ENCODE measurements at places on chromosomes 2 and 18.

DNA sequence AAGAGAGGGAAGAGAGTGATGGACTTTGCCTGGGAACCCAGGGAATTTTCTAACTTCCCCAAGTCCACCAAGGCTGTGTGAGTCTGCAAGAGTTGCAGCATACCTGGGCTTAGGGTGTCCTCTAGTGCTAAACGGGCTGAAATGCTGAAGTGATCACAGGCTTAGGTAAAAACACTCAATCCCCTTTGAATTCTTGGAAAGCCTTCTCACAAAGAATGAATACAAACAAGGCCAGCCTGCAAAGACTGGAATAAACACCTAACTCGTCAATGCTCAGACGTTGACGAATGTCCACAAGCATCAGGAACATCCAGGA lies 30.0 kb upstream of the BMP10 start:
- DNase-seq = no peak

DNA sequence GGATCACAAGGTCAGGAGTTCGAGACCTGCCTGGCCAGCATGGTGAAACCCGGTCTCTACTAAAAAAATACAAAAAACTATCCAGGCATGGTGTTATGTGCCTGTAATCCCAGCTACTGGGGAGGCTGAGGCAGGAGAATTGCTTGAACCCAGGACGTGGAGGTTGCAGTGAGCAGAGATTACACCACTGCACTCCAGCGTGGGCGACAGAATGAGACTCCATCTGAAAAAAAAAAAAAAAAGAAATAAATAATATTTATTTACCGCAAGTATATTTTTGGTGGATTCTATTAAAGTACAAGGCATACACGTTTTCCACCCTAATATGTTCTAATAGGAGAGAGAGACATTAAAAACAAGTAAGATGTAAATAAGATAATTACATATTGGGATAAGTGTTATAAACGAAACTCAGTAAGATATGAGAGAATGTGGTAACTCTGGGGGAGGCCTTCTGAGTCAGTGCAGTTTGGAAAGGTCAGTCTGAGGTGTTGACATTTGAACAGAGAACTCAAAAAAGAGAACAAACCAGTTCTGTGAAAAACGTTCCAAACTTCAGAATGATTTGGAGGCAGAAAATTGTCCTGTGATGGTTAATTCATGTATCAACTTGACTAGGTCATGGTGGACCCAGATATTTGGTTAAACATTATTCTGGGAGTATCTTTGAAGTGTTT lies 8.8 kb upstream of the POLI start:
- no peak for DNase-seq

DNA sequence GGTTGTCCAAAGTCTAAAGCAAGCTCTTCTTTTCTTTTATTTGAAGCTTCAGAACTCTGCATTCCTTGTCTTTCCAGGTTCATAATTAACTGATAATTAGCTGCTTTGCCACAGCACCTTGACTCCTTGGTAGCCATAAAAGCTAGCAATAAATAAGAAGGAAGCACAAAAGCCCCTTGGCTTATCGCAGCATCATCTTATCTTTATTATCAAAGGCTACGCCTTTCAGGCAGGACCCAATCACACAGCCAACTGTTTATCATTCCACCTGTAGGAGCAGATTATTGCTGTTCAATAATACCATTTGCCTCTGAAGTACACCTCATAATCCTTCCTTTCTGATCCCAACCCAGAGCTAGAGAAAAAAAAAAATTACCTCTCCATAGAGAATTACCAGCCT lies 489.2 kb downstream of the SATB2 start:
- DNase-seq = no peak

- no peak for DNase-seq
Measured at GRCh38 chr2:228875152-228875900, 395.8 kb downstream of the PID1 start.

DNA sequence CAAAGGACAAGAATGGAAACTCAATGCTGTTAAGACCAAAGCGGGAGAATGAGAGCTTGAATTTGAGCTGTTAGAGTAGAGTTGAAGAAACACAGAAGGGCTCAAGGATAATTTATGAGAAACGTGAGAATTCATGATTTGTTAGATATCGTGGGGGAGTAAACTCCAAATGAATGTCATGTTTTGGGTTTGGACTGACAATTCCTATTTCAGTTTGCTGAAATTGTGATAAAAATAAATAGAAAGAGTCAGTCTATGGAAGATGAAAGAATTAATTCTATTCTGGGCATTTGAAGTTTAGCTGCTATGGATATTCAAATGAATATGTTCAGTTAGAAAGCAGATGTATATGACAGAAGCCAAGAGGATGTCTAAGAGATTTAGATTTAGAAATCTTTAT lies 723.4 kb upstream of the PIK3C3 start:
- DNase-seq = no peak

DNA sequence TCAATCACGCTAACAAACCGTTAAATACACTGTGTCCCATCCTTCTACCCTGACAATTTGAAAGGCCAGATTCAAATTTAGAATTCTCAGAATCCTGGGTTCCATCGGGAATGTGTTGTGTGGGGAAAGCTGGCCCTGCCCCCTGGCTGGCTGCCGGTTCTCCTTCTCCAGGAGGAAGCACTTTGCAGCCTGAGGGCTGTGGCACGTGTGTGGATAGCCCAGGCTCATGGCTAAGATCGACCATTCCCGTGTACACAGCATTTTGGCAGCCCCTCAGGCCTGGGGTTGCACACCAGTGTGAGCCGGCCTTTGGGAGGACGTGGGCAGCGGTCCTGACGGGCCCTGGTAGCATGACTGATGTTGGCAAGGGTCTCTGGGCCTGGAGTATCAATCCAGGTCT lies 51.0 kb upstream of the ROCK2 start:
- DNase-seq = no peak

GRCh38 chr2:218839888-218840287 lies 8.3 kb upstream of the PRKAG3 start:
- DNase-seq = no peak

- peak; percentile 78 for DNase-seq
Measured at GRCh38 chr2:217695033-217695520, 307.7 kb downstream of the TNS1 start.

DNA sequence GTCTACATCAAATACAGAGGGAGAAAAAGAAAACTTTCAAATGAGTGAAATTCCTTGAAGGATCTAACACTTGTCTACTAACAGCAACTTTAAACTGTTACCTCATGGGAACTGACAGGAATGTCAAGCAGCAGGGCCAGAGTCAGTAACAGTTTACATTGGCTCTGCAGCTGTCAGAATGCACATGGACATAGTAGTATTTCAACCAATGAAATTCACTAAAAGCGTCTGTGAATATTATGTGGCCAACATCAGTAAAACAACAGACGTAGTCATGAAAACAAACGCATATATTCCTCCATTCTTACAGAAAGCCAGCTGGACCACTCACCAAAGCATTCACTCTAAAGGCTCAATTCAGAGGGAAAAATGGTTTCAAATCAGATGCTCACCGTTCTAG lies 79.3 kb upstream of the RNU4ATAC start:
- no peak for DNase-seq

GRCh38 chr2:233061591-233062450 lies 1.7 kb downstream of the INPP5D start:
- no peak for DNase-seq

GRCh38 chr2:181780047-181780651 lies 99.8 kb upstream of the NEUROD1 start:
- DNase-seq = no peak

DNA sequence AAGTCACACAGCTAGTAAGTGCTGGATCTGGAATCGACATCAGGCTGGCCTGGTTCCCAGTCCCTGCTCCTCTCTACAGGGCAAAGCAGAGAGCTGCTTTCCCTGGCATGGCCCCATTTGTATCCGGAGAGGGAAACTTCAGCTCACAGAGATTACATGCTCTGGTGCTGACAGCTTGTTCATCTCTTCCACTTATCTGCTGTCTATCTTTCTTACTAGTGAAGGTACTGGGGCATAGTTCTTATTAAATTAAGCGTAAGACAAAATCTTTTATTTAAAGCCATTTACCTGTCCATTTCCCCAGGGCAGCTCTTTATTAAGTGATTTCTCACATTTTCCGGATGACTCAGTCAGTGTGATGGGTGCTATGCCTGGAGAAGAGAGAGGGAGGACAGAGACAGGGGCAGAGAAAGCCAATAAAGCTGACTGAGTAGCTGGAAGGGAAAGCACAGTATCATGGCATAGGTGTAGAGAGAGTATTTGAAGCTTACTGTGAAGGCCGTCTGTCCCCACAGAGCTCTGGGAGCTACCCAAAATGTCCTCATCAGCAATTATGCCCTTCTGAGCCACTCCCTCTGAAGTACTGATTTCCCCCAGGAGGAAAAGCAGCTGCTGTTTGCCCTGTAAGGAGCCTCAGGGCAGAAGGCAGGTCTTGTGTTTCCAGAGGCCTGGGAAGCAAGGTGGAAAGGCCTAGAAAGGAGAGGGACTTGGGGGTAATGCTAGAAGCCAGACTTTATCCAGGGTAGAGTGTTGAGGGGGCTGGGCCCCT lies 44.1 kb upstream of the EPAS1 start:
- DNase-seq = no peak

DNA sequence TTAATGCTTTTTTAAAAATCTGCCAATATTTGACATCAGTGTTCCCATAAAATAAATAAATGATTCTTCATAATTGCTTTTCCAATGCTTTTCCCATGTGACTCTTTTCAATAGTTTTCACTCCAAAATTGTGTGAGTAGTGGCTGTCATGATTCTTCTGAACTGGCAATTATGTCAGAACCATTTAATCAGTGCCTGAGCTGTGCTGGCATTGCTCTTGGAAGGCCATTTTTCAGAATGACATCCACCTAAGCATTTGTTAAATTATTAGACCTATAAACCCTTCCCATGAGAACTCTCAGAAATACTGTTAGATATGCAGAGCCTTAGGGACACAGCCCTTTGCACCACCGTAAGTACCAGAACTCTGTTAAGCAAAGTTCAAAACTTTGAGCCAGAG lies 334.9 kb upstream of the RAB12 start:
- no peak for DNase-seq

DNA sequence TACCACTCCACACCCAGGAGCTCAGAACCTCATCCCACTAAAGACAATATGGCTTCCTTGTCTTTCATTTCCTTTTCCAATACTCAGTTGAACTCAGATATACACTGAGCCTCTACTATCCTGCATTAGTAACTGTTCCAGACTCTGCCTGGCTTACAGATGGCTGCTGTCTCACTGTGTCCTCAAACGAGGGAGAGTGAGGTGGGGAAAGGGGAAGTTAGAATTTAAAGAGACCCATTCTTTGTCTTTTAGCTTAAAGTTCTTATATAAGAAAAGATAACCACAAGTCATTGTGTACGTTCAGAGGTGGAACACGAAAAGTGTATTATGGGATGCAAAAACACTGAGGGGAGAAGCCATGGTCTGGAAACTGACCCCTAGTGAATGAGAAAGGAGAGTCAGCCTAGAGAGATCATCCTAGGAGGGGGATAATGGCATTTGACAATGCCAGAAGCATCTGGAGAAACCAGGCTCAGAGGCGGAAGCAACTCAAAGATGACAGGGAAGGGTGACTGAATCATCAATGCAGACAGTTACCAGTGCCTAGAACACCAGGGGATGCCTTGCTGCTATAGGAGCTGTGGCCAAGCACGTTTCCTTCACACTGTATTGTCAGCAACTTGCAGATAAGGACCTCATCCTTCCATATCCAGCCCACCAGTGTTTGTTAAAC lies 170.7 kb downstream of the CYRIA start:
- no peak for DNase-seq

DNA sequence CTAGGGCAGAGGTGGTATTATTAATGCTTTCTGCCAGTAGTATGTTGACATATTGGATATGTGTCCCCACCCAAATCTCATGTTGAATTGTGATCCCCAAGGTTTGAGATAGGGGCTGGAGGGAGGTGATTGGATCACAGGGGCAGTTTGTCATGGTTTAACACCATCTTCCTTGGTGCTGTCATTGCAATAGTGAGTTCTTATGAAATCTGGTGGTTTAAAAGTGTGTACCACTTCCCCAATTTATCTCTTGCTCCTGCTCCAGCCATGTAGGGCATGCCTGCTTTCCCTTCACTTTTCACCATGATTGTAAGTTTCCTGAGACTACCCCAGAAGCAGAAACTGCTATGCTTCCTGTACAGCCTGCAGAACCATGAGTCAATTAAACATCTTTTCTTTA lies 47.1 kb upstream of the THSD7B start:
- no peak for DNase-seq

All from non-pigmented ciliary epithelial cell (primary cell).